Fibroblast of villous mesenchyme (primary cell): ENCODE measurements at places on chromosomes 4 and X. TPM values are rescaled to one million over a fixed set of nuclear protein-coding genes. Genes with fewer than 3 reads are reported as not detected.
A peak's percentile ranks its signal among the peaks of the same experiment; 100 is the strongest.

- DNase-seq = no peak
These were observed 4.0 kb upstream of the NEUROG2 start for GRCh38 chr4:112519689-112520597.

Gene ZNF711
- 0.32 and 0.86 TPM in 2 replicates for total RNA-seq

Gene PTPN13
- 68.3 and 73.0 TPM in 2 replicates for total RNA-seq

Gene ASB5
- 1.3 and 7.4 TPM in 2 replicates for total RNA-seq

Gene BEND2
- total RNA-seq = not detected in 2 replicates

GRCh38 chrX:65990702-65991101 is 49.2 kb downstream of the VSIG4 start:
- DNase-seq = no peak

Gene PLAC8
- total RNA-seq = 1.3 TPM in 1 of 2 replicates, not detected in the other

GRCh38 chrX:103919270-103919637 is 43.2 kb upstream of the TMSB15B start:
- DNase-seq = peak; percentile 14

- no peak for DNase-seq
These were observed 302.7 kb downstream of the GPM6A start for GRCh38 chr4:175509320-175509719.

Gene FOXP3
- total RNA-seq = under 0.01 TPM in 1 of 2 replicates, not detected in the other

DNA sequence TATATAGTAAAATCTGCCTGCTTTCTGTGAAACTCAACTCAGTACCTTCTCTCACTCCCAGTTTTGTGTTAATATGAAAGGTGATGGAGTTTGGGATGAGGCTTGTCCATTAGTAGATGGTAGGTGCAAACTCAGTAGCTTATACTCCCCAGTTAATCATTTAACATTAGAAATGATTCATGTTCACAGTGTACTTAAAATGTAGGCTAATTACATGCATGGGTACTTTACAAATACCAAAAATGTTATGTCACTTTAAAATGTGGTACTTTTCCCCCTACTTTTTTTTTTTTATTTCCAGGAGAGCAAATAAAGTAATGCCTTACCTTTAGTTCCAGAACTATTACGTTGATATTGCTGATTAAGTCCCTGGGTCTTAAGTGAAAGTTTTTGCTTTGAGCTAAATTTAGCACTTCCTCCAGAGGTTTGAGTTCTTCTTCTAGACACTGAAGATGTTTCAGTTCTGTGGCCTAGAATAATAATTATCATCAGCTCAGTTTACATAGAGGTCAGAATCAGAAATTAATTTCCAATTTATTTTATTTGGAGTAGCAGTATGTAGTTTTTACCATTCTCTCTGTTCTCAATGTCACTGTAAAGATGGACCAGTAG is 3.0 kb downstream of the IL2 start:
- DNase-seq = no peak

DNA sequence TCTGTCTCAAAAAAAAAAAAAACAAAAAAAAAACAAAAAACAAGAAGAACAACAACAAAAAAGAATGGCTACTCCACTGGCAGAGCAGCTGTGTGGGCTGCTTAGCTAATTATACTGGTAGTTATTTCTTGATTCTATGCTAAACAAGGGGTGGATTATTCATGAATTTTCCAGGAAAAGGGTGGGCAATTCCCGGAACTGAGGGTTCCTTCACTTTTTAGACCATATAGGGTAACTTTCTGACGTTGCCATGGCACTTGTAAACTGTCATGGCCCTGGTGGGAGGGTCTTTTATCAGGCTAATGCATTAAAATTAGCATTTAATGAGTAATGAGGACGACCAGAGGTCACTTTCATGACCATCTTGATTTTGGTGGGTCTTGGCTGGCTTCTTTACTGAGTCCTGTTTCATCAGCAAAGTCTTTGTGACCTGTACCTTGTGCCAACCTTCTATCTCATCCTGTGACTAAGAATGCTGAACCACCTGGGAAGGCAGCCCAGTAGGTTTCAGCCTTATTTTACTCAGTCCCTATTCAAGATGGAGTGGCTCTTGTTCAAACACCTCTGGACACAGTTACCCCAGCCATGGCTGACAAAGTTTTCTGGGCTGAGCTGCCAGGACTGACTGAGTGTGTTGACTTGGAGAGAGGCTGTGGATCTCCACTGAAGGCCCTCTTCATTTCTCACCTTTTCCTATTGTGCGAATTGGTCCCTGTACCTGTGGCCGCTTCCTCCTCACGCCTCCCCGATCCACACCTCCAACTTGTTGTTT is 1.3 kb upstream of the OCIAD2 start:
- DNase-seq = no peak

Gene TBC1D9
- total RNA-seq = 17.1 and 31.5 TPM in 2 replicates

GRCh38 chr4:40952217-40952616 is 202.5 kb downstream of the NSUN7 start:
- DNase-seq = no peak

GRCh38 chr4:95867919-95868318 is 28.0 kb downstream of the PDHA2 start:
- peak; percentile 0 for DNase-seq

Gene CNGA1
- under 0.01 and 0.64 TPM in 2 replicates for total RNA-seq

GRCh38 chr4:18686338-18687037 is 664.9 kb upstream of the LCORL start:
- no peak for DNase-seq

Gene MAGED1
- total RNA-seq = 283 and 285 TPM in 2 replicates

DNA sequence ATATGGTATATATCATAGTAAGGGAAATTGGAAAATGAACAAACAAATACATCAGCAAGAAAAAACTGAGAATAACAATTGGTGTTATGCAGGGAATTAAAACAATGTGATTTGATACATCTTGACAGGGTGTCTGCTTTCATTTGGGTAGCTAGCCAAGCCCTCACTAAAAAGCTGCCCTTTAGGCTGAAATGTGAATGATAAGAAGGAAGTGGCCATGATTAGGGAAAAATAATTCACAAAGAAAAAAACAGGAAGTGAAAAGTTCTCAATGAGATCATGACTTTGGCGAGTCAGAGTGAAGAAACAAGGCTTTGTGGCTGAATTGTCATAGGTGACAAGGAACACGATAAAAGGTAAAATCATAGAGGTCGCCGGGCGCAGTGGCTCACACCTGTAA is 675.8 kb upstream of the SLIT2 start:
- no peak for DNase-seq

DNA sequence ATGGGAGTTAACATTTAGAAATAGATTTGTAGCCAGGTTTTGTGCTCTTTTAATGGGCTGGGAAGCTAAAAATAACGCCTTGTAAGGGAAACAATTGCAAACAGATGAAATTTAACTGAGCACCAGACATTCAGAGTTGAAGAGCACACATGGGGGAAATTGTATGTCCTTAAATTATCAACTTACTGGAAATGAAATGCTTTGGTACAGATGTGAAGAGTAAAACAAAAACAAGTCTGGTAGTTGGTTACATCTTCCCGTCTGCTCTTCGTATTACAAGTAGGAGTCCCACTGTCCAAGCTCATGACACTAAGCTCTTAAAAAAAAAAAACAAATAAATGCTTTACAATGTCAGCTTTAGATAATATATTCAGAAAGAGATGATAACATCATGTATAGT is 59.5 kb upstream of the RPA4 start:
- DNase-seq = no peak

Gene SHROOM3
- 27.6 and 40.9 TPM in 2 replicates for total RNA-seq

Gene TMSB15A
- 1.7 and 3.9 TPM in 2 replicates for total RNA-seq

Gene ARX
- total RNA-seq = not detected in 2 replicates

- DNase-seq = peak; percentile 28
These were observed 7.0 kb downstream of the MTM1 start for GRCh38 chrX:150575419-150575814.

Gene KLF8
- total RNA-seq = 2.3 and 3.0 TPM in 2 replicates
